ENCODE measurements at places on chromosomes 12 and 14.

GRCh38 chr12:102468261-102468915 is 12.0 kb downstream of the IGF1 start:
- no peak for DNase-seq

GRCh38 chr12:13105781-13106180 is 2.3 kb upstream of the GSG1 start:
- DNase-seq = no peak

- DNase-seq = no peak
Observed at GRCh38 chr12:31406345-31406744, 80.4 kb upstream of the SINHCAF start.

DNA sequence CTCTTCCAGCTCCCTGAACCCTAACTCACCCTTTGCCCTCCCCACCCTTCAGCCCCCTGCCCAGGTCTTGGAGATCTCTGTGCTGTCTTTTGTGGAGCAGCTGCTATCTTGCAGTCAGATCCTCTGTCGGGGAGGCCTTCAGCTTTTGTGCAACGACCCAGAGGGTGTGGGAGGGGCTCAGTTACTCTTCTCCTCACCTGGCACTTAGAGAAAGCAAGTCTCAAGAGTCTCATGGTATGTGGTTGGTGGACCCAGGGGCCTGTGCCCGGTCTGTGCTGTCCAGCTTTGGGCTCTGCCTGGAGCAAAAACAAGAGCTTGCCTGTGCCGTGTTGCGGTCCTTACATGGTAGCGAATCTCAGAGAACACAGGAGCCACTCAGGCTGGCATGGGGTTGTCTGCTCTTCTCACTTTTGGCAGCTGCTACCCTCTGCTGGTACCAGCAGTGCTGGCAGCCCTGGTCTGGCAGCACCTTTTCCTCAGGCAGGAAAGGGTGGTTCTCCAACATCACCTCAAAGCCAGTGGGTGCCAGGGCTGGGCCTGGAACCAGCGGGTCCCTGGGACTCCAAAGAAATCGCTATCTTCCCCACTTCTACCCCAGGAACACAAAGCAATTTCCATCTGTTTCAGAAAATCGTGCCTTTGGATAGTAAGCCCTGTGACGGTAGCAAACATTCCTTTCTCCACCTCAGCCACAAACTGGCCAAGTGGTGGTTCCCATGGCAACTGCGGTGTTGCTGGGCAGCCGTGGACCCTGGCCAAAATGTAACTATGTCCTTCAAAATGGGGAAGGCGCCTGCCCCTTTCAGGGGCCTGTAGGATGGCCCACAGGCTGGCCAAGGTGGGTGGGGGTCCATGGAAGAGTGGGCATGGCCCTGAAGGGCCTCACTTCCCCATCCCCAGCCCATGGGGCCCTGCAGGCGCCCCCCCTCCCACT is 90.0 kb downstream of the RIN3 start:
- peak; percentile 58 for DNase-seq

- no peak for DNase-seq
Observed at GRCh38 chr12:125159702-125160101, 94.5 kb downstream of the AACS start.

GRCh38 chr12:69996241-69996640 is 171.2 kb downstream of the MYRFL start:
- DNase-seq = no peak

- no peak for DNase-seq
Observed at GRCh38 chr12:53289891-53290290, 5.5 kb upstream of the PFDN5 start.

DNA sequence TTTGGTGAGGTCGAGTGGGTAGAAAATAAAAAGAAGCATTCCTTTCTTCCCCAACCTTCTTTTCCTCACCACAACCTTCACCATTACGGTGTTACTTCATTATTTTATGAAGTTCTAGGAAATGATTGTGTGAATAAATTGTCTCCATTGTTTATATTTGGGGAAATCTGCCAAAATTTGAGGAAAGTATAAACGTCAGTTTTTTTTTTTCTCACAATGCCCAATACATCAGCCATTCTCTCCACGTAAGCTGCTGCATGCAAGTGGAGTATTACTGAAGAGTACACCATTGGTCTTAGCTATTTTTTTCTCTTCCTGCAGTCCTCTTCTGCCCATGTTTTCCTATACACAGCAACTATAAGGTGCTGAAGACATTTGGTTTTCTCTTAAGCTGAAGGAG is 9.1 kb upstream of the POLR3B start:
- no peak for DNase-seq
